Colonic mucosa (tissue), 4 donors: ENCODE measurements at places on chromosomes 4 and X. TPM values are rescaled to one million over a fixed set of nuclear protein-coding genes. Genes with fewer than 3 reads are reported as not detected.

GRCh38 chrX:136063340-136064079 is 78.3 kb downstream of the SLC9A6 start:
- H3K27ac ChIP-seq: peak overlapping the region; percentile 16
- H3K27me3 ChIP-seq: no peaks in the 10 kb centered on the region
- no peaks in the 10 kb centered on the region for H3K36me3 ChIP-seq
- no peak overlapping the region for H3K4me3 ChIP-seq
- no peak for DNase-seq

The SLIT2 gene
- total RNA-seq: 2.0 TPM

- H3K27ac ChIP-seq: no peak overlapping the region
- no peak overlapping the region for H3K4me3 ChIP-seq
- H3K4me1 ChIP-seq: no peaks in the 10 kb centered on the region
- H3K36me3 ChIP-seq: no peaks in the 10 kb centered on the region
Observed at GRCh38 chrX:20046864-20047263, 56.0 kb upstream of the BCLAF3 start.

DNA sequence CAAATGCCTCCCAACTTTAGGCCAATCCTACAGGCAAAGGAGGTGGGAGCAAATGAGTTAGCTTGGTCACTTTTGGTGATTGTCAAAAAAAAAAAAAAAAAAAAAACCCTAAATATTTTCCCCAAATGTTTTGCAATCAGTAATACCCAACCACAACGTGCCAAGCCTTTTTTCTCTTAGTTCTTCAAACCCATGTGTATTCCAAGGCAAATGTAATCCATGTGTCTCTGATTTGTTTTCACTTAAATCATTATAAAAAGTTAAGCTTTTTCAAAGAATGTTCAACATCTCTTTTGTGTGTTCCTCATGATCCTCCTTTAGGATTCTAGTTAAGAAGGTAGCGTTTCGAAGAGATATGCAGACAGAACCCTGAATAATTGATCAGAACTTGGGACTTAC is 328.4 kb downstream of the PAPSS1 start:
- H3K27ac ChIP-seq: no peak overlapping the region
- no peak overlapping the region for H3K4me3 ChIP-seq
- no peaks in the 10 kb centered on the region for H3K36me3 ChIP-seq
- no peaks in the 10 kb centered on the region for H3K27me3 ChIP-seq
